ENCODE measurements at places on chromosomes 7 and 10.

DNA sequence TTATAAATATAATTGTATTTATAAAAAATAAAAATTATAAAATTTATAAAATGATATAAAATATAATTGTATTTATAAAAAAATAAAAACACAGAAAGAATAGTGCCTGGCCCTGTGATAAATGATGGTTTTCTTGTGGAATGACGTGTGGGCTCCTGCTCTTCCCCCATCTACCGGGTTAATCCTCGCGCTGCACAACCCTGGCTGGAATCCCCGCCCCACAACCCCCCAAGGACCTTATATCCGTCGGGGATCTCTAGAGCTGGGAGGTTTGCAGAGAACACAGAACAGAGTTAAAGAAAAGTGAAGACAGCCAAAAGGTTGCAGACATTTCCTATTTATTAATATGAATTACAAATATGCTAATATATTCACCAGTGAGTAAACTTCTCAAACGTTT lies 95.4 kb upstream of the NPS start:
- no peak overlapping the region for H3K27ac ChIP-seq
- no peak for DNase-seq
- no peak overlapping the region for H3K4me3 ChIP-seq
- no peaks in the 10 kb centered on the region for H3K27me3 ChIP-seq

- no peak overlapping the region for H3K4me3 ChIP-seq
- H3K27me3 ChIP-seq: no peaks in the 10 kb centered on the region
- H3K27ac ChIP-seq: no peak overlapping the region
- no peaks in the 10 kb centered on the region for H3K4me1 ChIP-seq
- no peak for DNase-seq
These were observed 339.8 kb downstream of the SEMA3D start for GRCh38 chr7:84847038-84847437.

DNA sequence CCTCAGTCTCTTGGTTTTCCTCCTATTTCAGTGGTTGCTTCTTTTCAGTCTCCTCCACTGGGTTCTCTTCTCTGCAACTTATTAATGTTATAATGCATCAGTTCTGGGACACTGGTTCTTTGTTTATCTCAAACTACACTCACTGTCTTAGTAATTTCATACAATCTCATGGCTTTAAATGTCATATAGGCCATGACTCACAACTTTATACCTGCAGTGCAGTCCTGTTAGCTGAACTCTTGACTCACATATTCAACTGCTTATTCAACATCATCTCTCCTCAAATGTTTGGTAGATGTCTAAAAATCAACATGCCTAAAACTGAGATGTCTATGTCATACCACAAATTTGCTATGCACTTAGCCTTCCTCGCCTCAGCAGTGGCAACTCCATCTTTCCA lies 101.2 kb upstream of the PALS2 start:
- no peak for DNase-seq
- H3K27ac ChIP-seq: no peak overlapping the region
- H3K4me3 ChIP-seq: no peak overlapping the region
- H3K36me3 ChIP-seq: no peaks in the 10 kb centered on the region

DNA sequence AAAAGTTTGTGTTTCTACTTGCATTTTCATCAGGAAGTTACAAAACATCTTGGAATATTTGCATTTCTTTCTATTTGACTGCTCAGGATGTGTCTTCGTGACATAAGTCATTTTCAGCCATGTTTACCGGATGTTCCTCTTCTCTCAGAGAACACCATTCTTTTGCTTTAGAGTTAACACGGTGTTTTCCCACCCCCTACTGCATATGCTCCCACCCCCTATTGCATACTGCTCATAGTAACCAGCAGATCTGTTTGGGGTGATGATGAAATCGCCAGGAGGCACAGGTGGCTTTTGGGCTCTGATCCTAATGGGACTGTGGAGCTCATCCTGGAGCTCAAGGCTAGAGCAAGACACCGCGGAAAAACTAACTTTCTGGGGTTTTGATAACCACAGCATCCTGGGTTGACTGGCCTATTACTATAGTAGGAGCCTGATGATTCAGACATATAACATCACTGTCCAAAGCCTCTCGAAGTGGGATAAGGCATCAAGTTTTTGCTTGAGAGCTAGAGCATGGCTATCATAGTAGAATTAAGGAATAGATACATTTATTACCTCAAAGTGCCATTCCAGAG lies 65.1 kb upstream of the BET1 start:
- H3K4me1 ChIP-seq: no peaks in the 10 kb centered on the region
- no peaks in the 10 kb centered on the region for H3K36me3 ChIP-seq
- DNase-seq: no peak
- no peak overlapping the region for H3K4me3 ChIP-seq
- peaks cover 5% of the 10 kb centered on the region for H3K27me3 ChIP-seq

GRCh38 chr10:120963594-120964220 lies 112.5 kb downstream of the WDR11 start:
- H3K4me1 ChIP-seq: peaks cover 76% of the 10 kb centered on the region
- H3K27me3 ChIP-seq: no peaks in the 10 kb centered on the region
- no peak for DNase-seq

Data from mesothelial cell of epicardium (in vitro differentiated cells).